ENCODE measurements at places on chromosomes 2 and 18.

DNA sequence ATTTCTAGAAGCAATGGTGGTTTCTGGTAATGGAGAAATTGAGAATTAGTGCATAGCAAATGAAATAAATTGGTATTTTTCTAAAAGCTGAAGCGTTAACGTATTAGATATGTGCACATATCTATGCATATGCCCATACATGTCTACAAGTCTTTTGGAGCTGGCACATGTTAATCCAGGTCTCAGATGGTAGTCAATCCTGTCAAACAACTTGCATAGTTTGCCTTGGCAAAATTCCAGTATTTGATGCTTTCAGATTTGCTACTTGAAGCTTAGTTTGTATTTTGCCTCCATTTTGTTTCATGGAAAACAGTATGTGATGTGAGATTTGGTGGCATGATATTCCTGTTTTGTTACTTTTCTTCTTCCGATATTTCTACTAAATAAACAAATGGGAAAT lies 304.6 kb downstream of the PARD3B start:
- DNase-seq: no peak

- no peak for DNase-seq
These were observed 776 bp downstream of the EMILIN2 start for GRCh38 chr18:2847317-2848246.

DNA sequence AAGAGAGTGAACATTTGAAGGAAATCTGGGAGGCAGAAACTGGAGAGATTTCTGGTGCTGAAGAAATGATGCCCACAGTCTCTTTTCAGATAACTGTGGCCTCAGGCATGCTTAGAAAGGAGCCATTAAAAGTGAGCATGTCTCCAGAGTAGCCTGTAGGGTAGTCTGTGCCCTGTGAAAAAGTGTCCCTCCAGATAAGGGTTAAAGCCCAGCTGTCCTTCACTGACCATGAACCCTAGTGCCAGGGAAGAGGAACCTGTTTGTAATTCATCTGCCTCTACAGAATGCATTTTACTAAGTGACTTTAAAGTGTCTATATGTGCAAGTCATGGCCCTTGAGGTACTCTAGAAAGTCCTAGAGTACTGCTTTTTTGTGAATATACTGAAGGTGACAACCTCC lies 30.5 kb upstream of the EHBP1 start:
- DNase-seq: no peak

DNA sequence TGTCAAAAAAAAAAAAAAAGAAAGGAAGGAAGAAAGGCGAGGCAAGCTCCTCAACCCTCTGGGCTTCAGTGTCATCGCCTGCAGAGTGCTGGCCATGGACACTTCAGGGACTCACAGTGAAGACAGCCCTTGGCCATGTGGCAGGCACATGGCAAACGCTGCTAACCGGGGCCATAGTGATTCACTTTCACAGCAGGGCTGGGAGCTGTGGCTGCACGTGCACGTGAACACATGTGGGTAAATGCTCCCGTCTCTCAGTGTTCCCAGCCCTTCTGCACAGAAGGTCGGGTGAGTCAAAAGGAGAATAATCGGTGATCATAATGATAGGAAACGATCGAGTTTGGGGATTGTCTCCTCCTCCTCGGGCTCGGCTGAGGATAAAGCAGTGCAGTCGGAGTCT lies 46.1 kb upstream of the UBE2F start:
- DNase-seq: no peak

DNA sequence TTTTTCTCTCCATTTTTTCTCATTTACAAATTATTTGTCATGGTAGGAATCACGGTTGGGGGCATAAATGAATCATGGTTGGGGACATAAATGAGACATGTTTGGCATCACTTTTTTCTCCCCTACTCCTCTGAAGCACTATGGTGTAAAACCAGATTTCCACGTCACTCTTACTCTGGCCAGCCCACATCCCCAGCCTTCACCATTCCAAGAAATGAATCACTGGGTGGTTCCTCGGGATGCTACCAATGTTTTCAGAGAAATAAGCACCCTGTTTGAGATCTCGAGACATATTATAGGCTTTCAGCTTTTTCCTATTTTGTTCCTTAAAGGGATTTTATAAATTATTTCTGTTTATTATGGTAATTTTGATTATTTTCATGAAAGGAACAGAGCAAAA lies 155.0 kb upstream of the SLC8A1 start:
- DNase-seq: no peak

Data from NCI-H2107 (cell line).